ENCODE measurements at places on chromosomes 3 and 15.

GRCh38 chr3:129314386-129315222 lies 35.9 kb downstream of the HMCES start:
- DNase-seq: no peak

- peak; percentile 48 for DNase-seq
Observed at GRCh38 chr3:50542177-50543034, 25.1 kb downstream of the C3orf18 start.

- DNase-seq: no peak
Observed at GRCh38 chr3:34284959-34285826, 486.8 kb downstream of the PDCD6IP start.

- no peak for DNase-seq
Observed at GRCh38 chr15:51768018-51768417, 16.6 kb downstream of the TMOD2 start.

Measured in activated T-cell treated with anti-CD3 and anti-CD28 coated beads for 1 hour (primary cell).